ENCODE measurements at places on chromosomes 4 and X.

DNA sequence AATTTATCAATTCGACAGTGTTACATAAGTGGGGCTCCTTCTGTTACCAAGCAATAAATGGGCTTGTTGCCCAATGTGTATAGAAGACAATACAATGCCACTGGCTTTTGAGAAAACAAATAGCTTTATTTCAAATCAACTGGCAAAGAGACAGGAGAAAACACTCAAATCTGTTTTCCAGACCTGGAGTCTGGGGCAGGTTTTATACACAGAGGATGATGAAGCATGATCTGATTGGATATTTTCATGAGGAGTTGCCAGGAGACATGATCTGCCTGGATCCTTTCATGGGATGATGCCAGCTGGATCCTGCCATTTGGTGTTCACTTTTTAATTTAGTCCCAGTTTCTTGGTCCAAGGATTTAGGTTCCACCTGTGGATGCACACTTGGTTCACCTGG, 287.9 kb downstream of the CXXC4 start:
- no peak for DNase-seq

GRCh38 chrX:23003116-23003515, 3.4 kb downstream of the DDX53 start:
- no peak for DNase-seq

DNA sequence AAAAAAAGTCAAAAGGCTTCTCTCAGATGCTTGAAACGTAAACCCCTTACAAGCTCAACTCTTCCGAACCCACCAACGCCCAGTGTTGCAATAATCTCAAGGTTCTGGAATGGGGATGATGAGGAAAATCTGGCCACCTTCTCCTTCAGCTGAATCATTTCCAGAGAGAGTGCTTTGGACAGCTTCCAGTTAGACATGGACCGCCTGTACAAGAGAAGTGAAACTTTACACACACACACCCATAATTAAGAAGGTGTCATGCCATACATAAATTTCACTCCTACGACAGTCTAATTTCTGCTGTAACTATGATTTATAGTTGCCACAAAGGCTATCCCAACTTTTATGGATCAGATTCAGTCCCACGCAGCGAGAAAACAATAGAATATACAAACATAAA, 72.3 kb downstream of the PRKG2 start:
- DNase-seq = peak; percentile 31

DNA sequence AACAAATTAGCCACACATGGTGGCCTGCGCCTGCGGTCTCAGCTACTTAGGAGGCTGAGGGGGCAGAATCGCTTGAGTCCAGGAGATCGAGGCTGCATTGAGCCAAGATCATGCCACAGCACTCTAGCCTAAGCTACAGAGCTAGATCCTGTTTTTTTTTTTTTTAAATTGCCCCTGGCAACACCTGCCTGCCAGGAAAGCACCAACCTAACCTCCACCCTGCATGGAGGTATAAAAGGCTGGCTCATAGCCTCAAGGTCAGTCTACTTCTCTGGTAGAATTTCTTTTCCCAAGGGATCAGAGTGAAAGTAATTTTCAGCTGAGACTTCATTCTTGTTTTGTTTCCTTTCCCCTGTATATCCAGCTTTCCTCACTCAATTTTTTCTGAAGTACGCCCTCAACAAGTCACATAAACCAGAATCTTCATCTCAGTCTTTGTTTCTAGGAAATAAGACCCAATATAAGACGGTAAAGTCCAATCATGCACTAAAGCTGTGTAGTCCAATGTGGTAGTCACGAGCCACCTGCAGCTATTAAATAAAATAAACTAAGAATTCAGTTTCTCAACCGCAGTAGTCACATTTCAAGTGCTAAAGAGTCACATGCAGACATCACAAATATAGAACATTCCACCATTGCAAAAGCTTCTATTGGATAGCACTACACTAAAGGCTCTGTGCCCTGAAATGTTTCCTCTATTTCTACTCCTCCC, 113.3 kb downstream of the HPGD start:
- no peak for DNase-seq

- no peak for DNase-seq
These were observed 33.0 kb downstream of the DRP2 start for GRCh38 chrX:101252634-101253033.

DNA sequence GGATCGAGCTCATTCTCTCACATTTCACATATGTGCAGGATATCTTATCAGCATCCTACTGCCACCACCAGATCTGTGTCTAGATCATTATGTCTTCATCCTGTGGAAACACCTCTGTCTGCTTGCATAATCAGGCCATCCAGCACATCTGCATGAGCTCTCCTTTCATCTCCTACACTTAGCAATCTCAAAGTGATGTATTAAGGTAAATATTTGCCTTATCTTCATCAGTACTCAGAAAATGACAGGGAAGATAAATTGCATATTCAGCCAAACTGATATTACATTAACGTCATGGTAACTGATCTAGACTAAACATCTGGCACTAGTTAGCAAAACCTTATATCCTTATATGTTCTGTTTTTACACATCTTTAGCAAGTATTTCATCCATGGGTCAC, 207.3 kb upstream of the PABPC4L start:
- DNase-seq = no peak

DNA sequence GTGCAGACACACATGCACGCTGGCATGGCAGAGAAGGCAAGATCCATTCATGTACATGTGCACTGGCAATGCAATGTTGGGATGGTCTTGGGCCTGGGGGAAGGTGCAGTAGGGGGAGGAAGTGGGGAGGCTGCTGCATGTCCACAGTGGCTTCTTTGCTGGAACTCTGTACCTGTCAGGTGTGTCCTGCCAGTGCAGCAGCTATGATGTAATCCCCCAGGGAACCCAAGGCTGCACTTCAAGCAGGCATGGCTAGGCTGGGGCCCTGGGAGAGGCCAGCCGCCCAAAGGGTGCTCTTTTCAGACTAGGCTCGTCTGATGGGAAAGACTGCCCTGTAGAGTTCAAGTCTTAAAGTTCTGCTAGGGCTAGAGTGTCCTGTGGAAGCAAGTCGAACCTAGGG, 1304.0 kb downstream of the FAM133A start:
- no peak for DNase-seq

DNA sequence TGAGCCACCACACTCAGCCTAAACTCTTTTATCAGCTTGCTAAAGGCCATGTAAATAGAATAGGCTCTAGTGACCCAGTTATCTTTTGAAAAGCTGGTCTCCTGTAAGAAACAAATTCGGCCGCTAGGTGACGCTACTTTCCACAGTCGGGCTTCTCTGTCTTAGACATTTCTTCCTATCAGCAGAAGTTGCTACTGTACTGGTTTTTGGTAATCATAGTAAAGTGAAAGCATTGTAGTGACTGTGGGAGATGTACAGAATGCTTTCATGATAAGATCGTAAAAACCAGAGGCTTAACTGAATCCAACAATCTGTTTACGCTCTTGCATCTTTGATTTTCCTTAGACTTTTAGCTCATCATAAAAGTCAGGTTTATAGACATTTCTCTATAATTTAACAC, 82.6 kb downstream of the GK start:
- DNase-seq = peak; percentile 45

DNA sequence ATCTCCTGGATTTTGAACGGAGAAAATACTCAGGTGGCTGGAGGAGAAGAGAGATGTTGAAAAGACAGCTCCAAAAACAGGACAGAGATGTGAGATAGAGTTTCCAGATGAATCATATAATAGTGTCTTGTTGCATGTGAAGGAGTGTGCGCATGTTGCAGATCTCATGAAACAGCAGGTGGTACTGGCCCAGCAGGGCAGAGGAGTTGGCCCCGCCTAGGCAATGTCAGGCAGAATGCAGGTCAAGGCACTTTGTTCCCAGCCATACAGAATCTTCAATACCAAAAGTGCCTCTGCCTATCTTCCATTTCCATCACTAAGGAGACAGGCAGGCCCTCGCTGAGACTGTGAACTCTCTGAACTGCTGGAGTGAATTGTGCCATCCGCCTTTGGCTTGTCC, 63.9 kb upstream of the FAT1 start:
- no peak for DNase-seq

GRCh38 chr4:78074759-78075158, 17.6 kb downstream of the FRAS1 start:
- DNase-seq = no peak

GRCh38 chr4:61380865-61381264, 180.7 kb downstream of the ADGRL3 start:
- no peak for DNase-seq

DNA sequence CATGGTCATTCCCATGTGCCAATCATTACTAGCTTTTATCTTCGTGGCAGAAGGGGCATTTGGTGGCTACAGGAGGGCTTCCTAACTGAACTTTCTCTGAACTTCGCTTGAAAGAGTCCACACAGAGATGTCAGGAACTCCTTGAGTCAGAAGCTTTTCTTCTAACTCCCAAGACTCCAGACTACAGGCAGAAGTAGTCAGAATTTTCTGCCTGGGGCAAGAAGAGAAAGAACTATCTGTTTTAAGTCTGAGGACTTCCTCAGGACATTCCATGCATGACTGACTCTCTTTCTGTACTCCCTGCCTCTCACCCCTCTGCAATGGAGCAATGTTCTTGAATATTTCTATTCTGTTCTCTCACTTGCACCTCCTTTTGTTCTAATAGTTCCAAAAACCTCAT, 170.5 kb upstream of the TBC1D9 start:
- no peak for DNase-seq

DNA sequence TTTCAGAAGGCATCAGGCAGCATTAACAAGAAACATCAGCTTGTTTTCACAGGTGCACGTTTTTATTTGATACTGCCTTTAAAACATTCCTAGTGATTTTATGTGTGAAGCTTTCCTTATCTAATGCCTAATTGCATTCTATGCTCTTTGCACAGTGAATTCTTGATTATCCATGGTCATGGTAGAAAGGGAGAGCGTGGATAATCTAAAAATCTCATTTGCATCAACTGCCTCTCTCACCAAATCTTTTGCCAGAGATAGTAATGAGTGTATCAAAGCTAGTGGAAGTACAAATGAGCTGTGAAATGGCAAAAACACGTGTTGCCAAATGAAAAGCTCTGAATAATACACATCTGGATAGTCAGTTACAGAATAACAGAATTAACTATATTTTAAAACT, 170.5 kb downstream of the NAA11 start:
- DNase-seq = no peak

DNA sequence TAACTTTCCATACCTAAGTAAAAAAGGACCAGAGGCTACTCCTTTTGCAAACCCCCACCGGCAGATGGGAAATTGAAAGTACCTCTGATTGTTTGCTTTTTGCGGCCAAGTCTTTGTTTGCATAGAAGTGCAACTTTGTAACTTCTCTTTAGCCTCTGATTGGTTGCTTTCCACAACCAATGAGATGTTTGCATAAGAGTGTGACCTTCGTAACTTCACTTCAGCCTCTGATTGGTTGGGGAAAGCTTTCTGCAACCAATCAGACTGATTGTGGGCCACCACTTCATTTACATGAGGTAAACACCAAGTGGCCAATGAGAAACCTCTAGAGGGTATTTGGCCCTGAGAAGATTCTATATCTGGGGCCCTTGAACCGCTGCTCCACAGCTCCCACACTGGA, 48.8 kb upstream of the PGRMC1 start:
- DNase-seq = no peak

- DNase-seq = no peak
These were observed 95.7 kb upstream of the FRMPD4 start for GRCh38 chrX:12042615-12043014.

- no peak for DNase-seq
These were observed 128.0 kb upstream of the VEGFC start for GRCh38 chr4:176920694-176921093.

GRCh38 chrX:118603981-118604380, 108.4 kb downstream of the DOCK11 start:
- peak; percentile 47 for DNase-seq

GRCh38 chrX:21831496-21831895, 7.9 kb upstream of the MBTPS2 start:
- DNase-seq = no peak

Data from femur (tissue), 1 donor.